ENCODE measurements at places on chromosomes 2 and 18.

GRCh38 chr2:177072090-177072489 lies 140.5 kb upstream of the HNRNPA3 start:
- no peak overlapping the region for H3K4me3 ChIP-seq
- peaks cover 24% of the 10 kb centered on the region for H3K27me3 ChIP-seq
- H3K4me1 ChIP-seq, result peaks cover 4% of the 10 kb centered on the region
- no peak for DNase-seq
- H3K27ac ChIP-seq, result no peak overlapping the region
- no peaks in the 10 kb centered on the region for H3K36me3 ChIP-seq

GRCh38 chr18:8478968-8479370 lies 130.3 kb upstream of the RAB12 start:
- no peak for DNase-seq
- peaks cover 1% of the 10 kb centered on the region for H3K4me1 ChIP-seq
- no peak overlapping the region for H3K4me3 ChIP-seq
- peaks cover 13% of the 10 kb centered on the region for H3K27me3 ChIP-seq
- no peaks in the 10 kb centered on the region for H3K36me3 ChIP-seq

- peaks cover 74% of the 10 kb centered on the region for H3K36me3 ChIP-seq
- H3K4me1 ChIP-seq, result peaks cover under 1% of the 10 kb centered on the region
- no peak overlapping the region for H3K4me3 ChIP-seq
- H3K27me3 ChIP-seq, result no peaks in the 10 kb centered on the region
- DNase-seq, result no peak
Measured at GRCh38 chr2:58155160-58155778, 85.9 kb downstream of the FANCL start.

- peaks cover 37% of the 10 kb centered on the region for H3K4me1 ChIP-seq
- H3K27ac ChIP-seq, result peak overlapping the region; percentile 71
- DNase-seq, result no peak
Measured at GRCh38 chr2:54052825-54053718, 62.3 kb upstream of the ACYP2 start.

- H3K4me1 ChIP-seq, result peaks cover 4% of the 10 kb centered on the region
- no peaks in the 10 kb centered on the region for H3K36me3 ChIP-seq
- H3K4me3 ChIP-seq, result no peak overlapping the region
- H3K27me3 ChIP-seq, result no peaks in the 10 kb centered on the region
- no peak overlapping the region for H3K27ac ChIP-seq
- DNase-seq, result no peak
Measured at GRCh38 chr2:126736133-126736874, 80.3 kb downstream of the GYPC start.

- peak; percentile 20 for DNase-seq
- H3K27me3 ChIP-seq, result no peaks in the 10 kb centered on the region
- H3K36me3 ChIP-seq, result peaks cover 19% of the 10 kb centered on the region
- no peak overlapping the region for H3K4me3 ChIP-seq
Measured at GRCh38 chr2:239316562-239317465, 84.0 kb downstream of the HDAC4 start.

Measured in activated T-cell treated with anti-CD3 and anti-CD28 coated beads, Interleukin-2, amount 50 U/mL, for 24 hours (primary cell).